ENCODE measurements at places on chromosomes 6 and 20.

GRCh38 chr6:134309983-134310605 lies 7.8 kb downstream of the SGK1 start:
- no peak for DNase-seq

- DNase-seq, result no peak
Measured at GRCh38 chr6:9420316-9421015, 985.1 kb upstream of the SLC35B3 start.

DNA sequence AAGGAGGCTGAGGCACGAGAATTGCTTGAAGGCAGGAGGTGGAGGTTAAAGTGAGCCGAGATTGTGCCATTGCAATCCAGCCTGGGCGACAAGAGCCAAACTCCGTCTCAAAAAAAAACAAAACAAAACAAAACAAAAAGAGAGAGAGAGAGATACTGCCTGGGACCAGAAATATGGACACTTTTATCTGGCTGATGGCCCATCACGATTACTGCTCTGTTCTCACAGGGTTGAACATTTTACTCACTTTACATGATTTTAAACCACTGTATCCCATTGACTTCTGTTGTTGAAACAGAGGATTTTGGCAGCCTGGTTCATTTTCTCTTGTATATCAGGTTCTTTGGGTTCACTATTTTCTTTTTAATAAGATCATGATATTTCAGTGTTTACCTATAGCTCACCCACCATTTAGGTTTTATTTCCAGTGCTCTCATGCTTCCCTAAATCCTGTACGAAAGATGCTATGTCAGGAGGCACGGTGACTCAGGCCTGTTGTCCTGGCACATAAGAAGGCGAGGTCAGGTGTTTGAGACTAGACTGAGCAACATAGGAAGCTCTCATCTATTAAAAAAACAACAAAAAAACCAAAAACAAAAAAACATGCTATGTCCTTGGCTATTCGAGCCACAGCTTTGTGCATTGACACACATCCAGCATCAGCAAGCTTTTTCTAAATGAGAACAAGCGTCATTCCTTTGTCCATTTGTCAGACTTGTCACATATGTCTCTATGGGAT lies 34.5 kb upstream of the RREB1 start:
- no peak for DNase-seq

DNA sequence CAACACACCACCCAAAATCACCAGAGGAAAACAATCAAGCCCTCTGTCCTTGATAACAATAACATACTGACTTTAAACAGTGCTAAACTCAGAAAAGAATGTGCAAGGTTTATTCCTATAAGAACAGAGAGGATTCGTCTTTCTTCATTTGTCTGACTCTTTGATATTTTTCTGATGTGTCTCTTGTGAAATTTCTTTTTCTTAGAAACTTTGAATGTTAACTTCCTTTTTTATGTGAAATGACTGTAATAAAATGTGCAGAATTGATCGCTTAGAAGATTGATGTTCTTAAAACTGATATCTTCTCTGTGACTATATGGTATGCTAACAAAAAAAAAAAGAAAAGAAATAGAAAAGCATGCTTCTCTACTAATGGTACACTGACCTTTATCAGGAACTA lies 947.4 kb upstream of the CITED2 start:
- DNase-seq, result no peak

- DNase-seq, result no peak
Measured at GRCh38 chr6:32627249-32627648, 10.0 kb upstream of the HLA-DQA1 start.

DNA sequence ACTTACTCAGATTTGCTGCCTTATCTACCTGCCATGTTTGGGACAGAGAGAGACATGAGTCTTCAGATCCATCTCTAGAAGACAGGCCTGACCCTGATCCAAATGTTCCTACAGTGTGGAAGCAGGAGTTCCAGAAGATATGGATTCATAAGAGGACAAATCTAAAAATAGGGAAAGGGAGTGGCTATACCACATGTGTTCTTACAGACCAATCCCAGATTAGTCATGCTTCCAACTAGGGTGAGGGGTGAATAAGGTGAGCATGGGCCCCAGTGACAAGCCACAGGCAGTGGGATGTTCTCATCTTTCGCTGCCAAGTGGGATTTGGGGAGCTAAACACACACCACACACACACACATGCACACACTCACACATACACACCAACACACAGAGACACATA lies 670.7 kb upstream of the CITED2 start:
- DNase-seq, result no peak

GRCh38 chr6:99589290-99589672 lies 17.4 kb upstream of the PRDM13 start:
- no peak for DNase-seq

- DNase-seq, result no peak
Measured at GRCh38 chr6:152391179-152391880, 245.8 kb downstream of the SYNE1 start.

GRCh38 chr6:133157995-133158394 lies 83.2 kb upstream of the EYA4 start:
- DNase-seq, result no peak

DNA sequence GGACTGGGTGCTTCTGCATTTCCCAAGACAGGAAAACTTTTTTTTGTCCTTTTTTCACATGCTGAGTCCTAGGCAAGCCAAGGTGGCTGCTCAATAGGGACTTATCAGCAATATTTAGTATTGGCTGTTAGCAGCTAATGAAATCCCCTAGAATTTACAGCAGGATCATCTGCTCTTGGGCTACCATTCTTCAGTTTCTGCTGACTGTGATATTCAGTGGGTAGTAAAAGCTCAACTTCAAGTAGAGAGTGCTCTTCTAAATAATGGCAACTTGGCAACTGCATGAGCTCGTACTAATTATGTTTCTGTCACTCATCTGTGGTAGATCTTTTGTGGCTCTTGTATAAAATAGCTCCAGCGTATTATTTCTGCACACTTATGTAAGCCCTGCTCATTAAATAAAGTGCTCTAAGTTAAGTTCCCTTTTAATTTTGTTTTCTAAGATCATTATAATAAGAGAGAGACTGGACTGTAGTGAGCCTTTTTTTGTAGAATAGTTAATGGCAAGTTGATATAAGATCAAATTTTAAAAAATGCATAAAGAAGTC lies 110.3 kb downstream of the SLC35F1 start:
- no peak for DNase-seq

- DNase-seq, result no peak
Measured at GRCh38 chr6:156345700-156346099, 431.5 kb upstream of the ARID1B start.
